GM18507 (cell line): ENCODE measurements at places on chromosomes 3 and 15.

DNA sequence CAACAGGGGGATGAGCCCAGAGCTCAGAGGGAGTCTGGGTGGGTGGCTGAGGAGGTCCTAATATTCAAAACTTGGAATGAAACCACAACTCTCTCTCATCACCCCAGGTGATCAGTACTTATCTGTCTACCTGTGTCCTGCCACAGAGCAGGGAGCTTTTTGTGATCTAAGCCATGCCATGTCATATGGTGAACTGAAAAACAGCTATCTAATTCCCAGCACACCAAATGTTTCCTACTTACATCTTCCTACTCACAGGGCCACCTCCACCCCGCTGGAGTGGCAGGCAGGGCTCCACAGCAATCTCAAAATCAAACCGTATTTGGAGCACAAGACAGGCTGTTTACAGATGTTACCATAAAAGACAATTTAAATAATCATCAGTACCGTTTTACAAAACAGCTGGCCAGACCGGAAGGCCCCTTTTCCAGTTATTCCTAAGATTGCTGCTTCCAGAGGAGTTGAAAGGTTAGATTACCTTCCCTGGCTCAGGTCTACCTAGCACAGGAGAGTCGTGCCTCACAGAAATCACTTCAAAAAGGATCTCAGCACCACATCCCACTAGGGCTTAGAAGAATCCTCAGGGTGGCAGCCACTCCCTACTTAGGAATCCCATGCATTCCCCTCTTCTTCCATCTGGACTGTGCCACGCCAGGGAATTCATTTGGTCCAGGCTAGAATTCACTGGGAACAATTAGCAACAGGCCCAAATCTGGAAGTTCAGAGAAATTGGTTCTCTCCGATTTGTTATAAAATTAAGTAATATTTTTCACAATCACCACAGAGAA, 226.6 kb upstream of the IL12A start:
- DNase-seq: no peak

- DNase-seq: no peak
These were observed 203.6 kb upstream of the WNT5A start for GRCh38 chr3:55690726-55691125.

GRCh38 chr3:14150491-14151230, 25.8 kb downstream of the TMEM43 start:
- no peak for DNase-seq

GRCh38 chr3:38805765-38806386, 10.1 kb downstream of the SCN10A start:
- peak; percentile 5 for DNase-seq

DNA sequence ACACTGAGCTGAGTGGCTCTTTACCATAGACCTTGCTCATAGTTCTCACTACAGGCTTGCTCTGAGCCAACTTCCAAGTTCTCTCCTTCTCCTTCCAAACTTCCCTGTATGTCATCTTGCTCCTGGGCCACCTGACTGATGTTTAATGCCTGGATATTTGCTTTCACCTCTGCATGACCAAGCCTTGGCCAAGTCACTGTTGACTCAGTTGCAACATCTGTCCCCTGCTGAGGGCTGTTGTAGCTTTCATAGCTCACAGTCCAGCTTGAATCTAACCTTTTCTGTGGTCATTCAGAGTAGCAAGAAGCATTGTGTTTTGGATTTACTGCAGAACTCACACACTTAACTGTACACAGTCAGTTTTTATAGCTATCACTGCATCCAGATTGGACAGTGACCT, 171.8 kb upstream of the ROPN1 start:
- DNase-seq: no peak
